ENCODE measurements at places on chromosomes 11 and 22. TPM values are rescaled to one million over a fixed set of nuclear protein-coding genes. Genes with fewer than 3 reads are reported as not detected.

NPAS4 gene
- 1.2 TPM for total RNA-seq

DERL3 gene
- total RNA-seq, result 4.6 TPM

AQP11 gene
- 1.6 TPM for total RNA-seq

SLC6A5 gene
- not detected for total RNA-seq

DNA sequence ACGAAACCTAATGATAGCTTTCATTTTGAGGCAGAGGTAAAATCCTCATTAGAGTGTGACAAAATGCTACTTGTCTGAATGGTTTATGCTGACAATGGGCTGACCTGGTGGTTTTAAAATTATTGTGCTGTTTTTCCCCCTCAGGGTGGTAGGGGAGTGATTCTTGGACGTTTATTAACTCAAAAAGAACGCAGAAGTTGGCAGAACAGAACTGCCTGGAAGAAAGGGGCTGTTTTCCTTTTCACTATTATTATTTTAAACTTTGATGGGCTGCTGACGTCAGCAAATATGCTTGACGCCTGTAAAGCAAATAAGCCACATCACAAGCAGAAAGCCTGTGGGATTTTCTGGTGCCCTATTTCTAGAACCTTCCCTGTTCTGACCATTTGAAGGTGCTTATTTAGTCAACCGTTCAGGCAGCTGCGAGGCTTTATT is 4.0 kb downstream of the RASSF10 start:
- no peak overlapping the region for H3K27ac ChIP-seq
- no peak for DNase-seq
- H3K4me1 ChIP-seq, result peaks cover 13% of the 10 kb centered on the region
- H3K36me3 ChIP-seq, result peaks cover 4% of the 10 kb centered on the region
- peaks cover 76% of the 10 kb centered on the region for H3K27me3 ChIP-seq
- no peak overlapping the region for H3K4me3 ChIP-seq

Measured in chondrocyte (in vitro differentiated cells).